ENCODE measurements at places on chromosomes 1 and 21. TPM values are rescaled to one million over a fixed set of nuclear protein-coding genes. Genes with fewer than 3 reads are reported as not detected.

DENND2C gene
- 0.40 TPM for total RNA-seq

HTR6 gene
- 0.18 TPM for total RNA-seq

ATP1A4 gene
- not detected for total RNA-seq

RGS13 gene
- not detected for total RNA-seq

EDEM3 gene
- total RNA-seq = 6.7 TPM
